ENCODE measurements at places on chromosomes 13 and 19. TPM values are rescaled to one million over a fixed set of nuclear protein-coding genes. Genes with fewer than 3 reads are reported as not detected.

DNA sequence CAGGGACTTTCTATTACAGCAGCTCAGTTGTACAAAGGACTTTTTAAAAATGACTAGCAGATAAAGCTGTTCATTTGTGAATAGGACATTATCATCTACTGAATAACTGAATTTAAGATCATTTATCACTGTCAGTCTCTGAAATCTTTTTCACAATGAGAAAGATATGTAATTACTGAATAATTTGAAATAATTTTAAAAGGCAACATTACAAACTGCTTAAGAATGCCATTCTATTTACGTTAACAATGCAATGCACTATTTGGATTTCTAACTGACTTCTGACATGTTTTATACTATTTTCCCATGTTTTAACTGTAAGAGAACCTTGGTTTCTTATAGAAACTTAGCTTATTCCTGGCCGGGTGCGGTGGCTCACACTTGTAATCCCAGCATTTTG is 2033.0 kb upstream of the PCDH20 start:
- DNase-seq = peak; percentile 40

DNA sequence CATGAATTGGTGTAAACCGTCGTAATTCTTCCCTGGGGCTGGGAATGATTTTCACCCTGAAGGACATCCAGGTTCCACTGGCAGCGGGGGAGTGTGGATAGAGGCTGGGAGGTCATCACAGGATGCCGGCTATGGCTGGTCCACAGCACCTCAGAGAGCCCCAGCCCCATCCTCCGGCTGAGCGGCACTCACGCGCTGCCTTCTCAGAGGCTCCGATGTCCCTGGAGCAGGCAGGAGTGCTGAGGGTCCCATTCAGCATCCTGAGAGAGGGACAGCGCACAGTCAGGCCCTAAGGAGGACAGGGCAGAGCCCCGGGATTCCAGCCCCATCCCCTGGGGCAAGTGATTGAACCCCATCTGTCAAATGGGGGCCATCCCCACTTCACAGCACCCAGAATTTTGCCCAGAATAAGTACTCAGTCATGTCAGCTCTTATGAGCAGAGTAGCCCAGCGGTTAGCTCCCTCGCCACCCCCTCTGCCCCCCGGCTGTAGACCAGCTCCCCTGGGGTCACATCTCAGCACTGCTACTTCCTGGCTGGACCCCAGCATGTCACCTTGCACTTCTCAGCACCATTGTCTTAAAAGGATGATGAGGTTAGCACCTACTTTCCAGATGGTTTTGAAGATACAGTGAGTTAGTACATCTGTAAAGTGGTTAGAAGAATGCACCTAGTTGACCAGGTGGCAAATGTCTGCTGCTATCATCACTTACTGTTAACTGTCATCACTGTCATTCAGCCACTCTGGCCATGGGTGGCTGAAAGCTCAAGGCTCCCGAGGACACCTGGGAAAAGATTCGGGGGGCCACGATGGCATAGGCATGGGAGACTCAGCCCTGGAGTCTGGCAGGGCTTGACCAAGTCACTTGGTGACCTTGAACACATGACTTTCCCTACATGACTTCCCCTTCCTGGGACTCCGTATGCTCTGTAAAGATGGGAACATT is 11.9 kb downstream of the GRAMD1A start:
- DNase-seq = no peak

DNA sequence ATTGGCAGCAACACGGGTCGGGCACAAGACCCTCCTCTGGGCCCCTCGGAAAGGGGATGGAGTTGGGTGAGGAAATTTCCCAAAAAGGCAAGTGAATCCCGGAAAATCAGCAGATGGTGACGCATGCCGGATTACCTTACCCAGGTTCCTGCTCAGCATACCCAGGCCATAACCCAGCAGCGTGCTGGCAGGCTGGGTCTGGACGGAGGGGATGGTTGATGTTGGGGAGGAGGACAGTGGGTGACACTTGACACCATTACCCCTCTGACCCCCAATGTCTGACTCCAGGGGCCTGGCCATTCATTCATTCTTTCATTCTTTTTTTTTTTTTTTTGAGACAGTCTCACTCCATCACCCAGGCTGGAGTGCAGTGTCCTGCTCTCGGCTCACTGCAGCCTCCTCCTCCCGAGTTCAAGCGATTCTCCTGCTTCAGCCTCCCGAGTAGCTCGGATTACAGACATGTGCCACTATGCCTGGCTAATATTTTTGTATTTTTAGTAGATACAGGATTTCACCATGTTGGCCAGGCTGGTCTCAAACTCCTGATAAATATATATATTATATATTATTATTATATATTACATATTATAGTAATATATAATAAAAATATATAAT is 799 bp downstream of the PVR start:
- peak; percentile 49 for DNase-seq

DNA sequence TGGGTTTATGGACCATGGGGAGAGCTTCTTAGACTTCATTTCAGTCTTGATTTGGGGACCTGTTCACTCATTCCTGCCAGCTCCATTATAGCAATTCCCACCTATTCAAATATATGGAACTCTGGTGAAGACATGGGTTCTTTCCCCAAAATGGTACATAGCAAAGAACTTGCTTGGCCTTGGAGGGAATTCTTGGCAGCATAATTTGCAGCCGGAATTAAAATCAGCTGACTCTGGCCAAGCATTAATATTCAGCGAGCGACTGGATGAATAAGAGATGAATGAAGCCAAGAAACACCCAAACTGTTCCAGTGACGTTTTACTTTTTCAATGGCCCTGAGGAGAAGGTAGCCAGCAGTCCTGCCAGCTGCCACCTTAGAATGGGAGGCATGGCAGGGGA is 88.4 kb upstream of the SOX1 start:
- no peak for DNase-seq

GRCh38 chr13:48625413-48626076 is 28.2 kb upstream of the CYSLTR2 start:
- DNase-seq = no peak

GRCh38 chr13:88196106-88196505 is 524.9 kb downstream of the SLITRK5 start:
- no peak for DNase-seq

DNA sequence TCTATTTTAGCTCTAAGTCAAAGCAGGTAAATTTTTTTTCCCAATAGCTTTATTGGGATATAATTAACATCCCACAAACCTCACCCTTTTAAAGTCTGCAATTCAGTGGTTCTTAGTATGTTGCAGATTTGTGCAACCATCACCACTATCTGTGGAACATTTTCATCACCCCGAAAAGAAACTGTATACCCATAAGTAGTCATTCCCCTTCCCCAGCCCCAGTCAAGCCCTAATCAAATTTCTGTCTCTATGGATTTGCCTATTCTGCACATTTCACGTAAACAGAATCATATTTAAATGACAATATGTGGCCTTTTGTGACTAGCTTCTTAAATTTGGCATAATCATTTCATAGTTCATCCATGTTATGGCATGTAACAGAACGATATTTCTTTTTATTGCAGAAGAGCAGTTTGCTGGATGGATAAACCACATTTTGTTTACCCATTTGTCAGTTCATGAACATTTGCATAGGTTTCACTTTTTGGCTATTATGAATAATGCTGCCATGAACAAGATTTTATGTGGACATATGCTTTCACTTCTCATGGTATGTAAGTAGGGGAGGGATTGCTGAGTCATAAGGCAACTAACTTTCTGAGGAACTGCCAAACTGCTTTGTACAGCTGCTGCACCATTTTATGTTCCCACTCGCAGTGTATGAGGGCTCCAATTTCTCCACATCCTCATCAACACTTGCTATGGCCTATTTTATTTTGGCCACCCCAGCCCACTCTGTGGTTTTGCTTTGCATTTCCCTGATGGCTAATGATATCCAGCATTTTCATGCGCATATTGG is 10.9 kb downstream of the SLC46A3 start:
- DNase-seq = peak; percentile 92

LRRC63 gene
- total RNA-seq = not detected
